Aorta (tissue), 5 donors: ENCODE measurements at places on chromosomes 12 and 14. TPM values are rescaled to one million over a fixed set of nuclear protein-coding genes. Genes with fewer than 3 reads are reported as not detected.
A peak's percentile ranks its signal among the peaks of the same experiment; 100 is the strongest.

MUCL1 gene
- not detected for polyA plus RNA-seq

- H3K27me3 ChIP-seq, result no peaks in the 10 kb centered on the region
- H3K4me3 ChIP-seq, result no peak overlapping the region
- H3K27ac ChIP-seq, result no peak overlapping the region
- peak; percentile 68 for DNase-seq
- H3K36me3 ChIP-seq, result no peaks in the 10 kb centered on the region
- H3K4me1 ChIP-seq, result no peaks in the 10 kb centered on the region
Observed at GRCh38 chr12:49962861-49963765, 1.4 kb downstream of the AQP5 start.

DNA sequence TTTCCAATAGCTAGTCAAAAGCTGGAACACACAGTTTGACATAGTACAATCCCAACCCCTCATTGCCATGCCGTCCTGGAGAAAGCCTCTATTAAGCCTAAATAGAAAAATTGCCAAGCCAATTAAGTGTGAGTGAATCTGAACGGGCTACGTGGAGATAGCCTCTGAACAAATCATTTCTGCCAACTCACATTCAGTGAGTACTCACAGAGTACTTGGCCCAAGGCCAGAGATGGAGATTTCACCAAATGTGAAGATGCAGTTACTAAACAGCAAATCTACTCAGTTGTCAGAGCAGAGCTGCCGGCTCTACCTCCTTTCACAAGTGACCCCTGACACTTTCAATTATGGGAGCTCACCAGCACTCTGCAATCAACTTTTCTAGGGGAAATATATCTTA is 350.0 kb downstream of the GALC start:
- DNase-seq, result no peak
- no peaks in the 10 kb centered on the region for H3K36me3 ChIP-seq
- H3K27ac ChIP-seq, result no peak overlapping the region
- H3K27me3 ChIP-seq, result no peaks in the 10 kb centered on the region

- peaks cover 3% of the 10 kb centered on the region for H3K36me3 ChIP-seq
- DNase-seq, result peak; percentile 85
- no peak overlapping the region for H3K27ac ChIP-seq
- peaks cover 5% of the 10 kb centered on the region for H3K4me1 ChIP-seq
- H3K27me3 ChIP-seq, result no peaks in the 10 kb centered on the region
Observed at GRCh38 chr12:128817111-128818015, 6.4 kb downstream of the SLC15A4 start.

GRCh38 chr12:31944299-31944698 is 14.9 kb upstream of the RESF1 start:
- no peak overlapping the region for H3K27ac ChIP-seq
- no peak for DNase-seq
- no peaks in the 10 kb centered on the region for H3K4me1 ChIP-seq
- H3K36me3 ChIP-seq, result peaks cover 1% of the 10 kb centered on the region
